ENCODE measurements at places on chromosomes 3 and 15.

DNA sequence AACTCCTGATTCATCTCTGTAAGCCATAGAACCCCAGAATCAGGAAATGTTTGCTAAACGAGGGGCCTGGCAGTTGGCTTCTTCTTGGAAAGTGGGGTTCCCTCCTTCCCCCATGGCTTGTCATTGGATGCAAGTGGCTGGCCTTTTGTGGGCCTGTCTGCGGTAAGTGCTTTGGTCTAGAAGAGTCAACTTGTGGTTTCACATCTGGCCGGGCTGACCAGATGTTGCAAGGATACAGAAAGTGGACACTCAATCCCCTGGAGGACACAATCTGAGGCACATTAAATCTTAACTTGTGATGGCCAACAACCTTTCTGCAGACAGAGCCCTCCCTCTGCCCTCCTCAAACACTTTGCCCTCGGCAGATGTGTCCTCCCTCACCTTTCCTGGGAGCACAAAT, 1.1 kb downstream of the FAH start:
- DNase-seq: no peak

GRCh38 chr15:67158367-67158766, 93.0 kb downstream of the SMAD3 start:
- no peak for DNase-seq

DNA sequence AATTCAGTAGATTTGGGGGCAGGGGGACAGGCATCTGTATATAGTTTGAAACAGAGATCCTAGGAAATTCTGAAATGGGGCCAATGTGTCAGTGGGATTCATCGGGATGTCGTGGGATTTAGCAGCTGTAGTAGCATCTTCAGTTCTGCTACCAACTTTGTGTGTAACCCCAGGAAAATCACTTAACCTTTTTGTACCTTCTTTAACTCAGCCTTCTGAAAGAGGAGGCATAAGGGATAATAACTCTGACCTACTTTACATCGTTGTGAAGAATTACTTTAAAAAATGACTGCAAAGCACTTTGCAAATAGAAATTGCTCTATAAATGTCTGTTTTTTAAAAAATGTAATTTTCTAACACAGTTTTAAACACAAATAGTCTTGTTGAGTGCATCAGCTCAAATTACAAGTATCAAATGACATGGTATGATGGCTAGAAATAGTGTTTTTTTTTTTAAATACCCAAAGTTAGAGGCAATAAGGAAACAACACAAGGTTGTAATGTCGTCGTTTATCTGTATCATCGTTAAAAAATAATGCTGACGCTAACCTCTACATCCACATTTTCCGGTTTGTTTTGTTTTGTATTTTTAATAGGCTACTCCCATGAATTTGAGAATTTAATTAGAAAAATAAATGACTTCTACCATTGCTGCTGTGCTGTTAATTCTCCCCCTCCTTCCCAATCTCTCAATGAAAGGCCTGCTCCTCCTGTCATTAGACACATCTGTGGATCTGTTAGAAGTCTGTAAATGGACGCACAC, 338.5 kb downstream of the PTPRG start:
- no peak for DNase-seq

- DNase-seq: no peak
These were observed 48.3 kb upstream of the TRIM42 start for GRCh38 chr3:140629357-140630137.

- no peak for DNase-seq
These were observed 3.0 kb downstream of the ADAMTS9 start for GRCh38 chr3:64684715-64685261.

Data from activated CD4-positive, alpha-beta T cell treated with anti-CD3 and anti-CD28 coated beads, Interleukin-2, Interleukin-4, amounts not matched to agents 100 ng/mL and 50 ng/mL, durations not matched to agents 16 hours and 8 hours (primary cell).